ENCODE measurements at places on chromosomes 12 and 14.

GRCh38 chr12:1319212-1319611, 275.2 kb downstream of the FBXL14 start:
- DNase-seq: no peak

DNA sequence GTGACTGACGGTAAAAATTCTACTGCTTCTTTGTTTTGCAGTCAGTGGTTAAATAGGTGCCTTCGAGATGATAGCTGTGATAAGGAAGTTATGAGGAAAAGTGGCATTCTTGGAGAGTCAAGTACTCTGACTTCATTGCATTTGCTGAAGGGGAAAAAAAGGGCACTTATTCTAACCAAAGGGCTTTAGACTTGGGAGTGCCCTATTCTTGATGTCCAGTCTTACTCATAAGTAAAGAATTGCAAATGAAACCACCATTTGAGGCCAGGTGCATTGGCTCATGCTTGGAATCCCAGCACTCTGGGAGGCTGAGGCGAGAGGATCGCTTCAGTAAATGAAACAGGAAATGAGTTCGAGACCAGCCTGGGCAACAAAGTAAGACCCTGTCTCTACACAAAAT, 40.3 kb downstream of the BRAP start:
- no peak for DNase-seq

DNA sequence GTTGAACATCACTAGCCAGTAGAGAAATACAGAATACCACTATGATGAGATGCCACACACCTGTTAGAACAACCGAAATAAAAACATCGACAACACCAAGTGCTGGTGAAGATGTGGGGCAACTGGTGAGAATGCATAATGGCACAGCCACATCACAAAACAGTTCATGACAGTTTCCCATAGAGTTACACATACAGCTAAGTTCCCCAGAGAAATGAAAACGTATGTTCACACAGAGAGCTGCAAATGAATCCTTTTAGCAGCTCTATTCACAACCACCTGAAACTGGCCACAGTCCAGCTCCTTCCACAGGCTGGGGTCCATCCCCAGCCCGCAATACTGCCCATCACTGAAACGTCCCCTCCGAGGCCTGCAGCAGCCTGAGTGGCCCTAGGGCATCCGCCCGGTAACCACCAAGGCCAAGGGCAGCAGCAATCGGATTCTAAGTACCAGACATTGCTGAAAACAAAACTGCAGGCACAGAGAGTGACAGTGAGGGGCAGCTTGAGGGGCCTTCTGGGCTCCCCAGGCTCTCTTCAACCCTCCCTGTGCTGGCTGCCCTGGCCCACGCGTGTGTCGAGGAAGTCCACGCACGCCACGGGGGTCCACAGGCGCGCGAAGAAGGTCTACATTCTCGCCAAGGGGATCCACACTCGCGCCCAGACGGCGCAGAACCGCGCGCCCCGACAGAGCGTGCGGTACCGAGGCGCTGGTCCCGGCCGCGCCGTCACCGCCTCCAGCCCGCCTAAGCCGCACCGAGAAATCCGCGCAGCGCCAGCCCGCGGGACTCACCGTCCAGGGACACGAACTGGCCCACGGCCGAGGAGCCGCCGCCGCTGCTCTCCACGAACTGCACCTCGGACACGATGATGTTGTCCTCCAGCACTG, 903 bp downstream of the BRF1 start:
- no peak for DNase-seq

- no peak for DNase-seq
Observed at GRCh38 chr14:31950764-31951637, 126.1 kb upstream of the ARHGAP5 start.

DNA sequence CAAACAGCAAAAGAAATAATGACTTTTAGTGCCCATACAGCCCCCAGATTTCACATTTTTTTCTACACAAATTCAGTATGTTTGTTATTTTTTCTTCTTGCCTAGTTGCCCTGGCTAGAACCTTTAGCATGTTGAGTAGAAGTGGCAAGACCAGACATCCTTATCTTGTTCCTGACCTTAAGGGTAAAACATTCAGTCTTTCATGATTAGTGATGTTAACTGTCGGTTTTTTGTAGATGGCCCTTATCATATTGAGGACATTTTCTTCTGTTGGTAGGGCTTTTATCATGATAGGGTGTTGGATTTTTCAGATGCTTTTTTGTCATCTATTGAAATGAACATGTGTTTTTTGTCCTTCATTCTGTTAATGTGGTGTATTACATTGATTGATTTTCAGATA, 17.1 kb downstream of the IRAK3 start:
- DNase-seq: no peak

GRCh38 chr14:65798216-65798615, 385.7 kb downstream of the FUT8 start:
- no peak for DNase-seq

DNA sequence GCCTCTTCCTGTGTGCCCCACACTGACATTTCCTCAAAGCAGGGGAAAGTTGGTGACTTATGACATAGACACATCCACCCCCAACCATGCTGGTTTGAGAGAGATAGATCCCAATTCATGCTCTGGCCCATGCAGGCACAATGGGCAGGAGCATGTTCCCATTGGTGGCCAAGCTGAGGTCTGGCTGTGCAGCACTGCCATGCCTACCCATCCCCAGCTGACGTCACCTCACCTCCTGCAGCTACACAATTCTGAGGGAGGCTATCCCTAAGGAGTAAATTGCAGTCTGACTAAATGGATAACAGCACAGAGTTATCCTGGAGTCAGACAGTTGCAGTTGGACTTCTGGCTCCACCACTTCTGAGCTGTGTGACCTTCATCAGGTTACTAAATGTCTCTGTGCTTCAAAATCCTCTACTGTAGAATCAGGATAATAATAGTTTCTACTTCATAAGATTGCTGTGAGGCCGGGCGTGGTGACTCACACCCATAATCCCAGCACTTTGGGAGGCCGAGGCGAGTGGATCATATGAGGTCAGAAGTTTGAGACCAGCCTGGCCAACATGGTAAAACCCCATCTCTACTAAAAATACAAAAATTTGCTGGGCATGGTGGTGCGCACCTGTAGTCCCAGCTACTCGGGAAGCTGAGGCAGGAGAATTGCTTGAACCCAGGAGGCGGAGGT, 323.9 kb downstream of the BCL11B start:
- no peak for DNase-seq

DNA sequence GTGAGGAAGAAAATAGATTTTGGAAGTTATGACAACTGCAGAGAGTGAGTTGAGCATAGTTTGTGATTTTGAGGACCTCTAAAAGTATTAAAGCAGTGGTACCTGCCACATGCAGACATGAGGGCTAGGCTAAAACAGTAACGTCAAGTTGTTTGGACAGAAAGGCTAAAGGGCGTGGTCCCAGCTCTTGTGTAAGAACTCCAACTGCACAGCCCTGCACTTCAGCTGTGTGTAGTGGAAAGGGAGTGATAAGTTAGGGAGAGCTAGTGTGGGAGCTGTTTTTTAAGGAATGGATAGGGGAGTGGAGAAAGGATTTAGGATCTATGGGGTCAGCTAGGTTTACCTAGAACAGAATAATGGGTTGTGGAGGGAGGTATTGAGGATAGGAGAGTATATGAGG, 39.5 kb downstream of the TESPA1 start:
- DNase-seq: no peak

- DNase-seq: no peak
Observed at GRCh38 chr14:66085665-66086064, 400.5 kb upstream of the CCDC196 start.

GRCh38 chr12:108526482-108527165, 11.5 kb downstream of the FICD start:
- no peak for DNase-seq

GRCh38 chr12:98060411-98060810, 455.0 kb upstream of the TMPO start:
- no peak for DNase-seq

DNA sequence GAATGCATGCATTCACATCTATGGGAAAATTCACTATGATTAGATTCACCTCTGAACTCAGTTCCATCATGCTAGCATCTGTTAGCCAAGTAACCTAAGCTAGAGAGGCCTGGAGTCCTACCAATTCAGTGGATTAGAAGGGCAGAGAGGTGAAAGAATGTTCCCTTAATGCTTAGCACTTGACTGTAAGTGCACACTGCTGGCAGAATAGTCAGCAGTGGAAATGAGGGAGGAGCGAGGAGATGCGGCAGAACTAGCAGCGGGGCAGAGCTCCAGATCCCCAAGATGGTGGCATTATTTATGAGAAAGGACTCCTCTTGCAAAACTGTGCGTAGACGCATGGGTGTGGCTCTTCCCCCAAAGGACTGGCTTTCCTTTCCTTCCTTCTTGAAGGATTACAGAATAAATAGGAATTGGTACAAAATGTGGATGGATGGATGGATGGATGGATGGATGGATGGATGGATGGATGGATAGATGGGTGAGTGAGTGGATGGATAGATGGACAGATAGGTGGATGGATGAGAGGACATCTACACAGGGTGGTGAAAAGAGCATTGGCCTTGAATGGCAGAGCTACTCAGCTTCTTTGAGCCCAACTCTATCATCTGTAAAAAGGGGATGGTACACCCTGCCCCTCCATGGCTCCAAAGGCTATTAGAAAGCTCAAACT, 227.2 kb downstream of the CHST11 start:
- DNase-seq: no peak

GRCh38 chr14:98966016-98966415, 306.0 kb downstream of the BCL11B start:
- DNase-seq: no peak

DNA sequence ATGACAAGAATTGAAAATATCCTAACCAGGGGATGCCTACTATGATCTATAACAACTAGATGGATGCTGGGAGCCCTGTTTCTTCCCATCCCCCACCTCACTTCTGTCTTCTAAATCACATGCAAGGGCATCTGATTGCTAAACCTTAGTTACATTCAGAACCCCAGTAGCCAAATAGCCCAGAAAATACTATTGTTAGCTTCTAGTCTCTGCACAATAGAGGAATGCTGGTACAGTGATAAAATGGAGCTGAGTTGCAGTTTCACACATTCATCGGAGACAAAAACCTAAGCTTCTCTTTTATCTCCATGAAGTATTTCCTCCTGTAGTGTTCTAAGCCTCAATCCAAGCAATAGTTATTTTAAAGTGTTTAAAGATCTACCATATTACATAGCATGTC, 942.9 kb downstream of the RPS29 start:
- no peak for DNase-seq

- DNase-seq: no peak
Observed at GRCh38 chr12:55721601-55722213, 1.5 kb downstream of the RDH5 start.

- no peak for DNase-seq
Observed at GRCh38 chr12:73659802-73660201, 877.8 kb upstream of the ATXN7L3B start.

- no peak for DNase-seq
Observed at GRCh38 chr14:56633544-56633943, 53.9 kb downstream of the TMEM260 start.

- DNase-seq: no peak
Observed at GRCh38 chr12:17971850-17972249, 118.1 kb downstream of the RERGL start.

DNA sequence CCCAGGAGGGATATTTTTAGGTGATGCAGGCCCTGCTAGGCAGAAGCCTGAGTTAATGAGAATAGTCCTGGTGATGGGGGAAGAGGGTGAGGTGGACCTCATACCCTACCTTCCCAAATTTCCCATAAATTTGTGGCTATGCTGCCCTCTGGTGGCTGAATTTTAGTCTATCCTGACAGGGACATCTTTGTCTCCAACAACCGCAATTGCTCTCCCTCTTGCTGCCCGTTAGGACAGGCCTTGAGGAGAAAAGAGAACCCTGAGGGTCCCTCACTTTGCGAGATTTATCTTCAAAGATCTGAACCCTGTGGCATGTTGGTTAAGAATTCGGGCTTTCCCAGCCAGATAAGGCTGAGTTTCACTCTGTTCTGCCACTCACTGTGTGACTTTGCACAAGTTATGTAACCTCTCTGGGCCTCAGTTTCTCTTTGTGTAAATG, 9.8 kb upstream of the ZNF385A start:
- no peak for DNase-seq

DNA sequence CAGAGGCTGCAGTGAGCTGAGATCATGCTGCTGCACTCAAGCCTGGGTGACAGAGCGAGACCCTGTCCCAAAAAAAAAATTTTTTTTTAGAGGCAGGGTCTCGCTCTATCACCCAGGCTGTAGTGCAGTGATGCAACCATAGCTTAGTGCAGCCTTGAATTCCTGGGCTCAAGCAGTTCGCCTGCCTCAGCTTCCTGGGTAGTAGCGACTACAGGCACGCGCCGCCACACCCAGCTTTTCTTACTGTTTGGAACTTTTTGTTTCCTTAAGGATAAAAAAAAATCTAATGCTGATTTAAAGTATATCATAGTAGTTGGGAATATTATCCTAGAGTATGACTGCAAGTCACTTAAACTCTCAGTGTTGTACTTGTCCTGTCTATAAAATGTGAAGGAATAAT, 7.2 kb downstream of the TMEM19 start:
- no peak for DNase-seq

GRCh38 chr14:56129933-56130332, 11.7 kb downstream of the PELI2 start:
- DNase-seq: no peak
